Fibroblast of skin of right quadriceps (primary cell): ENCODE measurements at places on chromosomes 5 and 9.
A peak's percentile ranks its signal among the peaks of the same experiment; 100 is the strongest.

GRCh38 chr9:95623640-95624039 lies 106.9 kb upstream of the PTCH1 start:
- DNase-seq: peak; percentile 26

DNA sequence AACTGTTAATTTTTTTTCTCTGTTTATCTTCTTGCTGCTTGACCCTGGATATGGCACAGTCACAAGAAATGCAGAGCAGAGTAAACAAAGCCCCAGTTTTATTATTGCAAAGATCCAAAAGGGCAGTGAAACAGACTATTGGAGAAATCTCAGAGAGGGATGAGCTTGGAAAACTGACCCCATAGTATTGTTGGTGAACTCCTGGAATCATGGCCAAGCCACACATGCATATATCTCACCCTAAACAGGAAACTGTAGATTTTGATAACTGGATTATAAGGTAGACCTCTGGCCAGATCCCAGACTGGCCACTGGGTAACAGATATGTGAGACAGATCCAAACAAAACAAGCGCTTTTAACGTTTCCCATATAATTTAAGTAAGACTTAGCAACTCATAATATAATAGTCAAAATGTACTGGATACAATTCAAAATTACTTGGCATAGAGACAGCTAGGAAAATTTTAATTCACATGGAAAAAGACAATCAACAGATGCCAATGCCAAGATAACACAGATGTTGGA lies 263.5 kb upstream of the SEMA6A start:
- no peak for DNase-seq

DNA sequence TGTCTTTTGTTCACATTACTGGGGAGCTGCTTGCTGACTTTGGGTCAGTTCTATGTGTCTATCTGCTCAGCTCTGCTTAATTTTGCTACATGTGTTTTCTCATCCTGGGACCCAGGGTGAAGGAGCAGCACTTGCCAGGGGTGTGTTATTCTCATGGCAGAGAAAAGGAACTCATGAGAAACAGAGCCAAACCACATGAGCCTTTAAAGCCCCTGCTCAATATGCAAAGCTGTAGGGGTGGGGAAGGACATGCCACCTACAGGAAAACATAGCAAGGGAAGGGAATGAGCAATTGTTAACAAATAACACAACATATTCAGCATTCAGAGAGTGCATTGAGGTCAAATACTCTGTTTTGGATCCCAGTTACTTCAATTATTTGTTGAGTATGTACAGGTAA lies 290.9 kb downstream of the CDK5RAP2 start:
- DNase-seq: no peak

DNA sequence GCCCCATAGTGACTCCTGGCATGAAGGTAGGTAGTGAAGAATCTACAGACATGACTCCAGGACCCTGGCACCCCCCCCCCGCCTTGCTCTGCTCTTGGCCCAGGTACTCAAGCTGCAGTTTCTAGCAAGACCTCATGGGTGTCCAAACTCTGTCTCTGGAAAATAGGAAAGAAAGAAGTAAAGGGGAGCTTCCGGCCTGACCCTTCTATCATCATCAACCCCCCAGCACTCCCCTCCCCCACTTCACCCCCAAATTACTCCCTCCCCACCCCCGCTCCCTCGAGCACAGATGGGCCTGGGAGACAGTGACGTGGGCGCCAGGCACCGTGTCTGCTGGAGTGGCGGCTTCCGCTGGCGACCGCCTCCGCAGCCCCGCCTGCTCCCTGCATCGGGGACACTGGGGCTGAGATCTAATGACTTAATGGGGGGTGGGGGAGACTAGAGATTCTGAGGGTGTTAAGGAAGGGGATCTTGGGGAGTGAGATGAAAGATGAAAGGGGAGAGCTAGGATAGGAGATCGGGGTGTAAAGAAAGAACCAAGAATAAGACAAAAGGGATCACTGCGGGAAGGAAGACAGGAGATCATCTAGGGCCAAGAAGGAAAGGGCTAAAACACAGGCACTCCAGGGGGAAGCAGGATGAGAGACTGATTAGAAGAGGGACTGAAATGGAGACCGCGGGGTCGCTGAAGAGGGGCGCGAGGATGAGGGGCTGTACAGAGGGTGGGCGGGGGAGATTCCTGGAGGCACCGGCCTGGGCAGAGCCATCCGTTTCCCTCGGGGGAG lies 1.1 kb upstream of the DNAJB5 start:
- DNase-seq: peak; percentile 24

DNA sequence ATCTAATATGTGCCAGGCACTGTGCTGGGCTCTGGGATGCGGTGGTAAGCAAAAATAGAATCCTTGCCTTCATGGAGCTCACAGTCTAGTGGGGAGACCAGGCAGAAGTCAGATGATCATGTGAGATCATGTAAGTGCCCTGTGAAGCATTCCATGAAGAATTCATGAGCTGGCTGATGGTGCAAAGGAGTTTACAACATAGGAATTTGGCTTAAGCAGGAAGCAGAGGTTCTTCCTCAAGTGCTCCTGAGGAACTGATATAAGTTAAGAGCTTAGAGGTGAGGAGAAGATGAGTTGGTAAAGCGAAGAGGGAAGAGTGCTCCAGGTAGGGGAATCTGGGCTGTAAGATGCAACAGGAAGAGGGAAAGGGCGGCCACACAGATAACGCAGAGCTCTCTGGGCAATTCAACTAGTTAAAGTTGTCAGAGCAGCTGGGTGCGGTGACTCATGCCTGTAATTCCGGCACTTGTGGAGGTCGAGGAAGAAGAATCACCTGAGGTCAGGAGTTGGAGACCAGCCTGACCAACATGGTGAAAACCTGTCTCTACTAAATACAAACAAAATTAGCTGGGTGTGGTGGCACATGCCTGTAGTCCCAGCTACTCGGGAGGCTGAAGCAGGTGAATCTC lies 78.5 kb upstream of the SPATA31D4 start:
- DNase-seq: no peak

DNA sequence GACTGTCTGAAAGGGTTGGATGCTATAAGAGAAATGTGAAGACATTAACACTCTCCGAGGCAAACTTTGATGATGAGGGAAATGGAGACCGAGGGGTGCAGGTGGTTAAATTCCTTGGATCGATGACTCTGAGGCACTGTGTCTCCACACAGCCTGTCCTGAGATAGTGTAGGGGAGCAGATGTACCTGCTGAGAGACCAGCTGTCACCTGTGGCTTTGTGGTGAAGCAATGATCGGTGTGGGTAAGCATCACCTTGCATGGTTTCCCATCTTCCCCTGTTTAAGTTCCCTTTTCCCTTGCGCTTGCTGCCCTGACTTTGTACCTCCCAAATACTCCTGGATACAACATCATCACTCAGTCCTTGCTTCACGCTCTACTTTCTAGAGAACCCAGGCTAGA lies 9.8 kb upstream of the MIER3 start:
- DNase-seq: no peak

DNA sequence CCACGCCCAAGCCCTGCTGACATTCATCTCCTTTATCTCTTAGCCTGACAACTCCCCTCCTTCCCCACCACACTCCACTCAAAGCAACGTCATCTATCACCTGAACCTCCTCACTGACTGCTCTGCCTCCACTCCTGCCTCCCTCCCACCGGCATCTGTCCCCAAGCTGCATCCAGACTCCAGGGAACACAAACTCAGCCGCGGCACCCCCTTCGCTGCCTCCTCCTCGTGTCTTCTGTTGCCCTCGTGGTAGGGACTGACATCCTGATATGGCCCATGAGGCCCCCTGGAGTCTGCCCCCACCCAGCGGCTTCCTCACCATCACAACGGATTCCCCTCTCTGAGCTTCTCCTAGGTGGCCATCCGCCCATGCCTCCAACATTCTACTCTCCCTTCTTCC lies 101.0 kb upstream of the TAS2R1 start:
- no peak for DNase-seq

GRCh38 chr5:147601652-147602051 lies 91.8 kb upstream of the DPYSL3 start:
- no peak for DNase-seq

DNA sequence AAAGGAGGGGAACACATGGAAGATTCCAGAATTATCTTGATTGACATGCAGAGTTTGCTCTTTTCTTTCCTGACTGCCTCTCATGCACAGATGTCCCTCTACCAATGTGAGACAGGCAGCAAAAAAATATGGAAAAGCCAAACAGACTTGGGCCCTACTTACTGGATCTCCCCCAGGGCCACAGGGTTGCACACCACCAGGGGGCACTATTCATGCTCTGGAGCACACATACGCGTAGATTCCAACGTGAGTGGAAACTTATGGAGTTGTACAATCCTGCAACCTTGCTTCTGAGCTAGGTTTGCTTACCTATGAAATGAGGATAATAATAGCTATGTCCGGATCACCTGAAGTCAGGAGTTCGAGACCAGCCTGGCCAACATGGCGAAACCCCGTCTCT lies 319.5 kb downstream of the ARHGEF28 start:
- no peak for DNase-seq

- no peak for DNase-seq
Measured at GRCh38 chr5:151110122-151110681, 29.4 kb upstream of the TNIP1 start.

- DNase-seq: no peak
Measured at GRCh38 chr5:145393426-145393825, 441.7 kb downstream of the PRELID2 start.

- no peak for DNase-seq
Measured at GRCh38 chr9:137694962-137695875, 76.4 kb downstream of the EHMT1 start.

- no peak for DNase-seq
Measured at GRCh38 chr5:143509758-143510221, 106.3 kb upstream of the NR3C1 start.

- DNase-seq: no peak
Measured at GRCh38 chr5:172832383-172833315, 1.4 kb upstream of the ERGIC1 start.

DNA sequence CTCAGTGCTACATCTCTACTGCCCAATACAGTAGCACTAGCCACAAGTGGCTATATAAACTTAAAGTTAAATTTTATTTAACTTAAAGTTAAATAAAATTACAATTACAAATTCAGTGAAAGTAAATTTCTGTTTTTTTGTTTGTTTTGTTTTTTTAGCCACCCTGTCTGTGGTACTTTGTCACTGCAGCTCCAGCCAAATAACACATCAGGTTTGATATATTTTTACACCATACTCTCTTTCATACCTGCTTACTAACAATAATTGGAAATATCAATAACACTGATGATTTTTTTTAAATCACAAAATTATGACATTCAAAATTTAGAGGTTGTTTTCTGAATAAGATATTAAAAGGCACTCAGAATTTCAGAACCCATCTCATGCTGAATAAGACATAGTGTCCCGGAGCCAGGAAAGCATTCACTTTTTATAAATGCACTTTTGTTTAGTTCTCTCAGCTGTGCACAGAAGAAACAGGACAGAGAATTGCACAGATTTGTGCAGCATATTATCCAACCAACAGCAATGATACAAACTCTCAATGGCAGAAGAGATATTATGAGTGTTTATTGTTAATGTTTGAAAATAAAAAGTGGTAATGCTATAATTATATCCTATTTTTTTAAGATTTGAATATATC lies 92.6 kb downstream of the EDIL3 start:
- no peak for DNase-seq

DNA sequence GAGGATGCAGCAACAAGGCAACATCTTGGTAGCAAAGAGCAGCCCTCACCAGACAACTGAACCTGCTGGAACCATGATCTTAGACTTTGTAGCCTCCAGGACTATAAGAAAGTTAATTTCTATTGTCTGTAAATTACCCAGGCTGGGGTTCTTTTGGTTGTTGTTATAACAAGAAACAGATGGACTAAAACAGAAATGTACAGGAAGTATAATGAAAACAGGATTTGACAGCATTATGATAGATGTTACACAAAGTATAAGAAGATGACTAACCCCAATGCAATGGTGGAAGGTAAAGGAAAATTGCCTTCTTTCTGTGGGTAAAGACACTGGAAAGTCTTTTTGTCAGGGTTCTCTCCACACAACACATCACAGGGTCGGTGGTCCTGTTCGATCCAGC lies 204.2 kb downstream of the SGCD start:
- peak; percentile 66 for DNase-seq

DNA sequence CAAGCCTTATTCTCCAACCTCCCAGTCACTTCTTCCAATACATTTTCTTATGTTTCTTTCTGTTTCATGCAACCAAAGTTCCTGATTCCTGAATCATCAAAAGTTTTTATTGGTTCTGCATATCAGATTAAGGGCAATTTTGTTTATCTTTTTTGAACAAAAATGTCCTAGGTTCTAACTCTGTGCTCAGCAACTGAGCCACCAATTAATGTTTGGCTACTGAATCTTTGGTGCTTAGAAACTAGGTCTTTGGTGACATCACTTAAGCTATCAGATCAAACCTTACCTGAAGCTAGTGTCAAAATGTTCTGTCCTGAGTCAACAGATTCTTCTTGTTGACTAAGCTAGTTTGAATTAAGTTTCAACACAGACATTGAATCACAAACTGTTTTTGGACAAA lies 56.1 kb downstream of the FGF18 start:
- DNase-seq: no peak

GRCh38 chr9:74724317-74724716 lies 163.4 kb downstream of the TRPM6 start:
- no peak for DNase-seq

DNA sequence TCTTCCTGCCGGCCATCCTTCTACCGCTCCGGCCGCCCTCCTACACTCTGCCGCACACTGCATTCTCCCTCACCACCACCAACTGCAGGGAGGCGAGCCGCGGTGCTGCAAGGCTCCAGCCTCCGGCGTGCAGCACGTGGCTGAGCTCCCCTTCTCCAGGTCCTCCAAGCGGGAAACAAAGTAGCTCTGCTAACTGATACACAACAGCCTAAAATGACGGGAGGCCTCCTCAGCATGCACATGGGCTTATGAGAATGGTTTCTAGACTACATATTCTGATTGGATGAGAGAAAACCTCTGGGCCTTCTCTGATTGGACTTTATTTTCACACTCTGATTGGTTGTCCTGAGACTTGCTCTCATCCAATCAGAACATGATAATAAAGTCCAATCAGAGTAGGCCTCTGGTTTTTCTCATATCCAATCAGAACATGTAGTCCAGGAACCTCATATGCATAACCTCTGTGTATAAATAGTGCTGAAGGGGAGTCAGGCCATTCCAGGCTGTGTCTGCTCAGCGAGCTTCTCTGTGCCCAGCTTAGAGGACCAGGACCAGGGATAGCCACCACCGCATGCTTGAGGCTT lies 27.0 kb upstream of the ZNF354B start:
- no peak for DNase-seq
